ENCODE measurements at places on chromosomes 12 and 14.
A peak's percentile ranks its signal among the peaks of the same experiment; 100 is the strongest.

DNA sequence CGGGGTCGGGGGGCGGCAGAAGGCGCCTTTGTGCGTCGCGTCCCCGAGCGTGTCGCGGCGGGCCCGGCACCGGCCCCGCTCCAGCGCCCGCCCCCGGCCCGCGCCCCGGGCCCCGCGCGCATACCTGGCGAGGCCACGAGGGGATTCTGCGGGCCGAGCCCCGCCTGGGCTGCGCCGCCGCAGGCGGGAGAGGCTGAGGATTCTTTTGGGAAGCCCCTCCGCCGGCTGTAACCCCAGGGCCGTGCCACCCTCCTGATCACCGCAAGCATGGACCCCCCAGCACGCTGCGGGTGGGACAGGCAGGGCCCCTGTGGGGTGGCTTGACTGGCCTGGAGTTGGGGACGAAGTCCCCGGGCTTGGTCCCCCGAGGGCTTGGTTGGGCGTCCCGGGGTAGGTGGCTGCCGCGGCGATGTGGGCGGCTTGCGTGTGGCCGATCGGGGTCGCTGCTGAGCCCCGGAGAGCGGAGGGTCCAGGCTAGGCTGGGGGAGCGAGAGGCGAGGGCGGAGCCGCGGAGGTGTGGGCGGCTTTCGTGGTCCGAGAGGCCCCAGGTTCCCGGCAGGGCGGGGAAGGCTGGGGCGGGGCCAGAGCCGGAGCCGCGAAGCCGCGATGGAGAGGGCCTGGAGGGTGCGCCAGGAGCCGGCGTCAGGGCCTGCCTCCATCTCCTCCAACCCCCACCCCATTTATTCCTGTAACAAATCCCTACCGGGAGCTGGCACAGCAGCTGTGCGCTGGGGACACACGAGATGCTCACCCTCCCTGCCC is 28.4 kb upstream of the GPR132 start:
- peak; percentile 23 for DNase-seq

DNA sequence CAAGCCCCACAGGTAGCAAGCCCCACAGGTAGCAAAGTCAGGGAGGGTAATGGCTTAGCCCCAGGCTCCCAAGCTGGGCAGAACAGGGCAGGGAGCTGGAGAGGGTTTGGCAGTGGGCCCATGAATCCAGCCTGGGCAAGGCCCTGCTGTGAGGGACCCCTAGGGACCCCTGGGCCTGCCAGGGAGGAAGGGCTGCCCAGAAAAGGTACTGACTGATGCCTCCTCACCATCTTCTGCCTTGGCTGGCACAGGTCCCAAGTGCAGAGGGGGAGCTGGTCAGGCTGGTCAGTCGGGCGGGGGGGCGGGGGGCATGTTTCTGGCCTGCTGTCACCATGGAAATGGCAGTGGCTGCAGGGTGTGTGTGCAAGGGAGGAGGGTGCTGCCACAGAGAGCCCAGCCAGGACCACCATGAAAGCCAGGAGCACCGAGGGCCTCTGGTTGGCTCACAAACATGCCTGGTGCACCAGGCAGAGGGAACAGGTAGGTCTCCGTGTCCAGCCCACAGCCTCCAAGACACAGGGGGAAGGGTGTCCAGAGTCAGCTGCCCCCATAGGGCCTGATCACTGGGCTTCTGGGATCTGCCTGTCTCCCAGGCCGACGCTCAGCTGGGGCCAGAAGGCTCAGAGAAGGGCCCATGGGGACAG is 1.5 kb upstream of the CRIP2 start:
- DNase-seq, result no peak

DNA sequence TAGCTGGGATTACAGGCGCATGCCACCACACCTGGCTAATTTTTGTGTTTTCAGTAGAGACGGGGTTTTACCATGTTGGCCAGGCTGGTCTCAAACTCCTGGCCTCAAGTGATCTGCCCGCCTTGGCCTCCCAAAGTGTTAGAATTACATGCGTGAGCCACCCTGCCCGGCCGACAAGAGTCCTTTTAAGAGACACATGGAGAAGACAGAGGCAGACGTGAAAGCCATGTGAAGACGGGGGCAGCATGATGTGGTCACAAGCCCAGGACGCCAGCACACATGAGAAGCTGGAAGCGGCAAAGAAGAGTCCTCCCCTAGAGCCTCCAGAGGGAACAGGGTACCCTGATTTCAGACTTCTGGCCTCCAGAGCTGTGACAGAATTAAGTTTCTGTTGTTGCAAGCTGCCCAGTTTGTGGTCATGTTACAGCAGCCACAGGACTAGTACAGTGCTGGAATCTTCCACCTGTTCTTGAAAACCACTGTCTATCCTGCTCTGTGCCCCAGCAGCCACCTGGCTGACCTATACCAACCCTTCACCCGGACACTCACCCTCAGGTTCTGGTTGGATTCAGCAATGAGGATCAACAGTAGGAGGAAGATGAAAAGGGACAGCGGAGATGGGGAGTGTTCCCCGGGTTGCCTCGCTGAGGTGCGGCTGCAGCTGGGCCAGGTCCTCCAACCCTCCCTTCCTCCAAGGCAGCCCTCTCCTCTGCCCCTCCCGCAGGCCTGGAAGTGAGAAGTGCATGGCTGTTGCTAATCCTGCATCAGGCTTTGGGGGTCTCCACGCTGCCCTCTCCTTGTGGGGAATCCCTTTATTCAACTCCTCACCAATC is 16.9 kb downstream of the VPS37B start:
- no peak for DNase-seq

DNA sequence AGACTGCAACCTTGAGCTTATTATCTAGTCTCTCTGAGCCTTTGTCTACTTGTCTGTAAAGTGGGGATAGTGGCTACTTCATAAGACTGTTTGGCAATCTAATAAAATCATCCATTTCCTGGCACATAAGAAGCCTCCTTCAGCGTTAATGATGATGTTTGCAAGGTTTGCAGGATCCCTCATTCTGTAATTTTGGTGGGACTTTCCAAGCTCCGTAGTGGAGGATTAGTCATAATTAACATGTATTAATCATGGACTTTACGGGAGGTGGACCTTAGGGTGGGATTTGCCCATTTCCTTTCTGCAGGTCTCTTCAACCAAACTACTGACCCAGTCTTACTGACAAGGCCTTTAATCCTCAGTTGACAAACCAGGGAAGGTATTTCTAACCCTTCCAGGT is 66.2 kb downstream of the NTF3 start:
- DNase-seq, result no peak

DNA sequence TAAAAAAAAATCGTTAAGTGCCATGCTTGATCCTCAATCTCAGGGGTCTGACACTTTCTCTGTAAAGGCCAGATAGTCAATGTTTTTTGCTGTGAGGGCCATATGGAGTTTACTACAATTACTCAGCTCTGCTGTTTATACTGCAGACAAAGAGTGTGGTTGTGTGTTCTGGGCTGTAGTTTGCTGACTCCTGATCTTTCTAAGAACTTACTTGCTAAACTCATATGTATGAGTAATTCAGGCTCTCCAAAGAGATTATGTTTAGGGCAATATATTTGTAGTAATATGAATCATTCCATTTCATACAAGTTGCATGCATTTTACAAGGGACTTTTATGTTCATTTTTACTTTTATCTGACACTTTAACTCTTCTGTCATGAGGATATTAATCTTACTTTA is 188.2 kb downstream of the TMTC2 start:
- no peak for DNase-seq

DNA sequence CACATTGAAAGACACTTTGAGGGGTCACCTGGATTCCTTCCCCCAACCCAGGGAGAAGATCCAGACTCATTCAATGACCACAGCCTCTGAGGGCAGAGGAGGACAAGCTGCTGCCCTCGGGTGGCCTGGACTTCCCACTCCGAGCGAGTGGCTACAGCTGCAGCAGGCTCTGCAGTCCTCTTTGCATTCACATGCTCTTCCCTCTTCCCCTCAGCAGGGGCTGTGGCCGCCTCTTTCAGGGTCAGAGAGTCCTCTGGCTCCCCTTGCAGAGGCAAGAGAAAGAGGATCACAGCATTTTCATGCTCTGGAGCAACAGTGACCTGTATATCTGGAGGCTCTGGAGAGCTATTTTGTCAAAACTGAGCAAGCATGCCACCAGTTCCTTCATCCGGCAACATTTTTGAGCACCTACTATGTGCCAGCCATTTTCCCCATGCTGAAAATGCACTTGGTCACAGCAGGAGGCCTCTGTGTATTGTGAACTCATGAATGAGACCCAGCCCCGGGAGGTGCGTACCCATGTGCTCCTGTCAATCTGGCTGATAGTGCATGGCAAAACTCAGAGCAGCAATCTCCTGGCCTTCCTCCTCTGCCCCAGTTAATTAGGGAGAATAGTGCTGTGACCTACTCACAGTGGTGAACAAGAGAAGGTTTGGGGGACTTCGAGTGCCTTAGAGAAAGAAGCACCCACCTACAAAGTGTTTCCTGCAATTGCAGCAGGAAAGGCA is 42.9 kb upstream of the KCNA5 start:
- no peak for DNase-seq

- no peak for DNase-seq
These were observed 1528.9 kb upstream of the FLRT2 start for GRCh38 chr14:84001023-84001422.

DNA sequence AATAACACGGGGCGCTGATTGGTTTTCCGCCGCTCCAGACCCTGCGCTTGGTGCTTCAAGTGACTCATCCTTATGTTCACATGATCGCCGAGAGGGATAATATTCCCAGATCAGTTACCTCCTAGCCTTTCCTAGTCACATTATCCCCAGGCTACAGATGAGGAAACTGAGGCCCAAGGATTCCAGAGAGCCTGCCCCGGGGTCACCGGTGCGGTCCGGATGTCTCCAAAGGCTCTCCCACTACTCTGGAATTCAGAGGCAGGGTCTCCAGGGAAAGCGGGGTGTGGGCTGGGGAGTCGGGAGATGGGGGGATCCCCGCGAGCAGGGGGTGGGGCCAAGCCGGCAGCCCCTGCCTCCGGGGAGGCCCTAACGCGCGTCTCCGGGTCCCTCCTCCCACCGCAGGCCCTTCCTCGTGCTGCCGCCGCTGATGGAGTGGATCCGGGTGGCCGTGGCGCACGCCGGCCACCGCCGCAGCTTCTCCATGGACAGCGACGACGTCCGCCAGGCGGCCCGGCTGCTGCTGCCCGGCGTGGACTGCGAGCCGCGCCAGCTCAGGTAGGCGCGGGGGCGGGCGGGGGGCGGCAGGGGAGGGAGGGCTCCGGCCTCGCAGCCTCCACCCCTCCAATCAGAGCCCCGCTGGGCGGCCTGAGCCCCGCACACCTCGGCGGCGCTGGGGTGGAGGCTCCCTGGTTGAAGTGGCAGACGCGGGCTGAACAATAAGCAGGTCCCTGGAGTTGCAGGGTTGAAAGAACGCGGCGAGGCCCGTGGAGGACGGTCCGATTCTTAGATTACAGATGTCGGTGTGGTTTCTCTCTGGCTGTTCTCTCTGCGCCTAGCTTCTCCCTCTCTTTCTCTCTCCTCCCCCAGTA is 104.6 kb upstream of the PWP1 start:
- DNase-seq, result no peak

DNA sequence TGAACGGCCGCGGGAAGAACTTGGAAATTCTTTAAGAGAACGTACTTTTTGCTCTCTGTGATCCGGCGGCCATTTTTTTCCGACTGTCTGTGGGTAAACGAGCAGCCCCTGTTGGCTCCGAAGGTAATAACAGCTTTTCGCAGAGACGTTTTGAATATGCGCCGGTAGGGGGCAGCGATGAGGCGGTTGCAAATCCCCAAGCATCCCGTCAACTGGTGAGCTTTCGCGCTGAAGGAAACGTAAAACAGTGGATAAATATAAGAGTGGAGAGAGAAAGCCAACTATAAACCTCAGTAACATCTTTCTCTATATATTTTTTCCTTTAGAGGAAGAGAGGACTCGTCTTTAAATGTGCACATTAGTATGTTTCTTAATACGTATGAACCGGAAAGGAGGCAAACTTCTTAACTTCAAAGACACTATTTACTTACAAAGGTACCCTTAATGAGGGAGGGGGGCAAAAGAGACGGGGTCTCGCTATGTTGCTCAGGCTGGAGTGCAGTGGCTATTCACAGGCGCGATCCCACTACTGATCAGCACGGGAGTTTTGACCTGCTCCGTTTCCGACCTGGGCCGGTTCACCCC is 9.6 kb upstream of the NEMF start:
- peak; percentile 61 for DNase-seq
